T-helper 9 cell (primary cell): ENCODE measurements at places on chromosomes 13 and 19.

- no peak for DNase-seq
Observed at GRCh38 chr19:49335784-49336481, 727 bp downstream of the CD37 start.

DNA sequence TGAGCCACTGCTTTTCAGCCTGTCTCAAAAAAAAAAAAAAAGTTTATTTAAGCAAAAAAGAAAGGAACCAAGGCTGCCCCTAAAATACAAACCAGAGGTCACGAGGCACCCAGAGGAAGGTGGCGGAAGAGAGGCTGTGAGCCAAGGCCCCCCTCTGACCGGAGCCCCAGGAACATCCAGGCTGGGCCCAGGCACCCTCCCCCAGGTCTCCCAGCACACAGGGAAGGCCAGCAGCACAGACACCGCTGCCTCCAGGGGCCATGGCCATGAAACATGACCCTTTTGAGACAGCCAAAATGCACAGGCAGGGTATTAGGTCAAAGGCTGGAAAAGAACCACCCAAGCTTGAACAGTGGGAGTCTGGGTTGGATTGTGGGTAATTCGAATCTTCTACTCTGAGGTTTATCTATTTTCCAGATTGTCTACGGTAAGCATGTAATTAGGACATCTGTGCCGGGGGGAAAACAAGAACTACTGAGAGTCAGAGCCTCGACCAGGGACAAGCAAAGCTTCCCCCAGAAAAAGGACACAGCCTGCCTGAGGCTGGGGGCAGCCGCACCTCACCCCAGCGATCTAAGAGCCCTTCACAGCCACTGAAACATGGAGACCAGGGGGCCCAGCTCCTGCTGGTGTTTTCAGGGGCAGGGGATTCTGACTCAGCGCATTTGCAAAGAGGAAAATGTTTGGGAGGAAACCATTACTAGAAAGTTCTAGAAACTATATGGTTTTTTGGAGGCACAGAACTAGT is 8.4 kb downstream of the PEX11G start:
- no peak for DNase-seq

DNA sequence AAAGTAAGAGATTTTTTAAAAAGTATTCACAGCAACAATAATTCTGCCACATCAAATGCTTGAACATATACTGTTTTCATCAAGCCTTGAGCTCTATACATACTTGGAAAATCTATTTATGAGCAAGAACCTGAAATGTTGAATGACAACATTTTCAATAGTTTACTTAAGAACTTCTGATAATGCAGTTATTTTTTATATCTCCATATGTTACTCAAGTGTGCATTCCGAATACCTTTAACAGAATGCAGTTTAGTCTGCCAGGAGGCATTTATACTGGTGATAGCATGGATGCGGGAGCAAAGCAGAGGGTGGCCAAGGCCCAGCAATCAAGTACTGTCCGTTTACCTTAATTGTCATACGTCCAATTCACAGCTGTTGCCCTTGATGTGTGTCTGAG is 589.5 kb downstream of the KCTD12 start:
- DNase-seq = no peak

DNA sequence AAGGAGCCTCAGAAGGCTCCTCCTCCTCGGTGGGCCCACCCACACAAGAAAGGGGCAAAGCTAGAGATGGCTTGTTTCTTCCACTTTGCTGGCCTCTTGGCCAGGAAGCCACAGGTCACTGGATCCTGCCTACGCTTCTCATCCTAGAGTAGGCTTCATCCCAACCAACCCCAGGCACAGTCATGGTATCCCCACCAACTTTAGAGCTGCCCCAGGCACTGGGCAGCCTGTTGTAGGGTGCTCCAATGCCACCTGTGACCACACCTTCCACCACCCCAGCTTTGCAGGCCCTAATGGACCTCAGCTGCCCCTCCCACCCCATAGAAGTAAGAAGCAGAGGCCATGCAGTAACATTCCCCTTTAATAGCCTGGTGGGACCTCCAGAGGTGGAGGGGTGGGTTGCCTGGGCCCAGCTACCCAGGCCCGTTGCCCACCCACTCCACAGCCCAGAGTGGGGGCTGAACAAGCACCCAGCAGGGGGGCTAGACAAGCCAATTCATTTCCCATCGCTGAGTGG is 522 bp upstream of the CHMP2A start:
- no peak for DNase-seq

DNA sequence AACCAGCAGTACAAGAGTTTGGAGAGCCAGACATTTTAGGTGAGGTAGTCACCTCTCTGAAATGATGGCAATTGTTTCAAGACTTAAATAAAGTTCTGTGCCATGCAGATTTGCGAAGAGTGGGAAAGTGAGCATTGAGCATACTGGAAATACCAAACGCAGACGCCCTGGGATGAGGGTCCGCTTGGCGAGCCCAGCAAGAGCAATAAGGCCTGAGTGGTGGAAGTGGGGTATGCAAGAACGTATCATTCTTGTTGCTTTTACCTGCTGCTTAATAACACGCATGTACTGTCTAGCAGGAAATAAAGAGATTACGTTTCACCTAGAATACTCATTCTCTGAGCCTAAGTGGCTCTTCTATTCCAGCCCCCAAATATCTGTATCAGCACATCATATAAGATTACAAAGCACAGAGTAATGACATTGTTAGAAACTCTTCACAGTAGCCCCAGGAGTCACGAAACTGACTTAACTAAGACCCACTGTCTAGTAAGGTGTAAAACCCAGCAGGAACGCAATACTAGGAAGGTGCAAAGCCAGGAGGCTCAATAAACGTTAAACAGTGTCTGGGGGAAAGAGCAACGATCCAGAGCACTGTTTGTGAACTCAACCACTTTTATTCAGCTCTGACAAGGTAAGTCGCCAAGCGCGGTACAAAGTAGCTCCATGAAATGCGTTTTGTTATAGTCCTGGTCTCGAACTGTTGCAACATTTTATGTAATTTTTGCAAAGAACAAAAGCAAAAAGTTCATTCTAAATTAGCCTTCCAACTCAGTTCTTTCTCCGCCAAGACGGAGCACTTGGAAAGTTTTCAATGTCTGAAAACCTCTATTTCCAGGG is 1.2 kb downstream of the RCBTB2 start:
- no peak for DNase-seq

DNA sequence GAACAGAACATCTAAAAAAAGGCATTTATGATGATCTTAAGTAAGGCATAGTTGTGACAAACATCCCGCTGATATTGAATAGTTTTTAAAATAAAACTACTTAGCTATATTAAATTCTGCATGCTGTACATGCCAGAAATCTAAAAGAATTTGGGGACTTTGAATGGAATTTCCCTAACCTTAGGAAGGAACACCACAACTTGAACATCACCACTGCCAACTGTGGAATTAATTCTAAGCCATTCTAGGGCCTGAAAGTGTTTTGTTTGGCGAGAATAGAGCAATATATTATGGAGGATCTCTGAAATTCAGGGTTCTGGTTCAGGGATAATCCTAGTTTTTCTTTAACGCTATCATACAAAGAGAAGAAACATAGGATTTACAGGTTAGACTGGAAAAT is 17.8 kb upstream of the LATS2 start:
- DNase-seq = no peak

DNA sequence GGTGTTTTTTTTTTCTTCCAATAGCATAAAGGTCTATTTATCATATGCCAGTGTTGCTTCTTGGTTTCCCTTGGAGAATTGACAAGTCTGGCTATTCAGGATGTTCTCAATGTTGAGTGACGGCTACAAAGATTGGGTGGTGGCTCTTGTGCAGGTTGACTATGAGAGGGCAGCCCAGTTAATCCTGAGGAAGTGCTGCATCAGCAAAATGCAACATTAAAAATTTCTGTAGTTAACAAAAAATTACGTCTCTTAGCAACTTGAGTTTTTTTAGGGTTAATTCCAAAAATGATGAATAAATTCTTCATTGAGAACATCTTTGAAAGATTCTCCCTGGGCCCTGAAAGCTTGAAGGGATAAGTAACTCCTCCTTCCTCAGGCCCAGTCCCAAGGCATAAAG is 147.1 kb downstream of the B3GLCT start:
- DNase-seq = no peak

DNA sequence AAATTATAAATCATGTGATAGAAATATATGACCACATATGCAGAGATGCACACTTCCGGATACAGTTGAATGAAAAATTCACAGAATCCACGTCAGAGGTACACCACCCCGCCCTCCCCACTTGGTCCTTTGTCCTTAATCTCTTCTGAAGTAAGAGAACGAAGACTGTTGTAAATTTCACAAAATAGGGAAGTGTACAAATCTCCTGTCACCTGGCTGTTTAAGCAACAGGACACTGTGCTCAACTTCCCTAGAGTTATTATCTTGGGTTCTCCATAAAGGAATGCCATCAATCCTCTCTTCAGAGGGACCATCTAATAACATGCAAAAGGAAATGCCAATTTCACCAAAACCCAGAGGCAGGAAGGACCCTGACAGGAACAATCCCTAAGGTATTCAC is 10.5 kb upstream of the CEACAM6 start:
- DNase-seq = no peak

DNA sequence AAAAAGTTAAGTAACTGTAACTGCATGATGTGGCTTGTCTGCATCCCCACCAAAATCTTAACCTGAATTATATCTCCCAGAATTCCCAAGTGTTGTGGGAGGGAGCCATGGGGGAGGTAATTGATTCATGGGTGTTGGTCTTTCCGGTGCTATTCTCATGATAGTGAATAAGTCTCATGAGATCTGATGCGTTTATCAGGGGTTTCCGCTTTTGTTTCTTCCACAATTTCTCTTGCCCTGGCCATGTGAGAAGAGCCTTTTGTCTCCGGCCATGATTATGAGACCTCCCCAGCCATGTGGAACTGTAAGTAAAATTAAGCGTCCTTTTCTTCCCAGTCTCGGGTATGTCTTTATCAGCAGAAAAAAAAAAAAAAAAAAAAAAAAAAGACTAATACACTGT is 385.8 kb downstream of the SLITRK1 start:
- DNase-seq = no peak

GRCh38 chr13:65264066-65264465 is 1966.1 kb downstream of the PCDH9 start:
- no peak for DNase-seq

GRCh38 chr19:51681286-51681941 is 11.7 kb upstream of the SPACA6 start:
- DNase-seq = no peak

DNA sequence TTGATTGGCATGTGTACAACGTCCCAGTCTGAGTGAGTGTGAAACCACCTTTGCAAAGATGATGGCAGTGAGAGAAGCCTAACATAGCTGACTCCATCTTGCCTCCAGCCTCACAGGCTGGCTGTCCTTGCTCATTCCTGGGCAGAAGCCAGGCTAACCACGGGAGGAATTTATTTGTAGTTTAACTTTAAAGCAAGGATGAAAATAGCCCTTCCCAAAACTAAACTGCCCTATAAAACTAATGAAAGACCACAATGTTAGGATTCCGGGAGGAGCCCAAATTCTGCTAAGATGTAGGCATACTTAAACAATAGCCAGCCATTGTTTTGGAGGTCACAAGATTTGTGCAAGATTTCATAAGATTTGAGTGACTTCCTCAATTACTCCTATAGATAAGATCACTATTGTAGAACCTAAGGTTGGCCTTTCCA is 96.6 kb upstream of the LSM14A start:
- DNase-seq = no peak
